Transverse colon (tissue), 4 donors: ENCODE measurements at places on chromosomes 5 and 9. TPM values are rescaled to one million over a fixed set of nuclear protein-coding genes. Genes with fewer than 3 reads are reported as not detected.
A peak's percentile ranks its signal among the peaks of the same experiment; 100 is the strongest.

Gene NCS1
- total RNA-seq, result 34.4 TPM

Gene TAF11L5
- not detected for total RNA-seq

Gene LMX1B
- not detected for total RNA-seq

DNA sequence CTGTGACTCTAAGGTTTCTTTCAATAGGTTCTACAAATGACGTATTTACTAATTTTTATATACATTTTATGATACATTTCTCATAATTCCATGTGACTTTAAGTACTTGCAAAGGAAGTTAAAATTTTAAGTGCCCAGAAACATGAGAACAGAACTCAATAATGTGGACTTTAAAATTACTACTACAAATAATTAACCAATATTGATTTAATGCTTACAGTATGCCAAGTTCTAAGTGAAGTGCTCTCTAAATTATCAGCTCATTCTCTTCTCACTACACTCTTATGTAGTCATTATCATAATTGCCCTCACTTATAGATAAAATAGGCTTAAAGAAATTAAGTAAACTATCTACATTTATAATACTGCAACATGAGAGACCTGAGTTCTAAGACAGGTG, 1690.7 kb upstream of the CDH9 start:
- no peaks in the 10 kb centered on the region for H3K36me3 ChIP-seq
- no peak overlapping the region for H3K27ac ChIP-seq

DNA sequence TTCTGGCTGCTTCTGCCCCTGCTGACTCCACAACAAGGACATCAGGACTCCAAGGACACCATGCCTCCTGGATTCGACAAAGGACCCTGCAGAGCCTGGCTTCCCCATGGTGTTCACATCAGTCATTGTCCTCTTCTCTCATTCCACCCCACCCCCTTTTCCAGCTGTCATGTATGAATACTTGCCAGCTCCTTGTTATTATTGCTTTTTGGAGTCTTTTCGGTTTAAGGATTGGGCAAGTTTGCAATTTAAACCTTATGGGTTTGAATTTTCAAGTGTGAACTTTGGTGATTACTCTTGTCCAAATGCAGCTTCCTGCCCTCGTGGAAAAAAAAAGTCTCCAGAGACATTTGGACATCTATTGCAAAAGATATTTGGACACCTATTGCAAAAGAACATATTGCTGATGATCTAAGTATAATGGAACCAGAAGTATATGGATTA, 14.2 kb upstream of the LVRN start:
- no peaks in the 10 kb centered on the region for H3K27me3 ChIP-seq
- no peak for DNase-seq
- no peak overlapping the region for H3K4me3 ChIP-seq
- no peaks in the 10 kb centered on the region for H3K36me3 ChIP-seq

- H3K27me3 ChIP-seq, result peaks cover 12% of the 10 kb centered on the region
- no peak for DNase-seq
- no peaks in the 10 kb centered on the region for H3K36me3 ChIP-seq
- H3K4me1 ChIP-seq, result no peaks in the 10 kb centered on the region
Observed at GRCh38 chr5:10866913-10867312, 105.9 kb upstream of the DAP start.

- H3K4me1 ChIP-seq, result no peaks in the 10 kb centered on the region
- DNase-seq, result no peak
- no peaks in the 10 kb centered on the region for H3K27me3 ChIP-seq
- H3K36me3 ChIP-seq, result no peaks in the 10 kb centered on the region
- H3K27ac ChIP-seq, result no peak overlapping the region
Observed at GRCh38 chr9:14104496-14104895, 209.4 kb downstream of the NFIB start.

- H3K27ac ChIP-seq, result no peak overlapping the region
- no peaks in the 10 kb centered on the region for H3K27me3 ChIP-seq
- H3K36me3 ChIP-seq, result no peaks in the 10 kb centered on the region
Observed at GRCh38 chr5:149921597-149921996, 23.0 kb downstream of the PDE6A start.

DNA sequence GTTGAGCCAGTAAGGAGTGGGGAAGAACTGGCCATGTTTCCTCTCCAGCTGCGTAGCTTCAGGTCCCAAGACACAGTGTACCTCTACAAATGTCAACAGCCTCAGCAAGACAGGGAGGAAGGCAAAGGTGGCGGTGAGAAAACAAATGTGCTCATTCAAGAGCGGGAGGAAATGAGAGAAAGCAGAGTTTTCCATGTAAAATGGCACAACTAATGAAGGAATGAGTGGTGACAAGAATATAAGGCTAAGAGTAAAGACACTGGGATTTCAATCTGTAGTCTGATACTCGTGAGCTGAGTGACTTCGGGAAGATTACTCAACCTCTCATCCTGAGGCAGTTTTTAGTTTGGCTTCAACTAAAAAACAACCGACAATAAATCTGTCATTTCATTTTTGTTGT, 67.6 kb downstream of the DPYSL3 start:
- DNase-seq, result no peak
- peak overlapping the region; percentile 5 for H3K27ac ChIP-seq
- H3K36me3 ChIP-seq, result no peaks in the 10 kb centered on the region
- no peak overlapping the region for H3K4me3 ChIP-seq
- H3K27me3 ChIP-seq, result no peaks in the 10 kb centered on the region

DNA sequence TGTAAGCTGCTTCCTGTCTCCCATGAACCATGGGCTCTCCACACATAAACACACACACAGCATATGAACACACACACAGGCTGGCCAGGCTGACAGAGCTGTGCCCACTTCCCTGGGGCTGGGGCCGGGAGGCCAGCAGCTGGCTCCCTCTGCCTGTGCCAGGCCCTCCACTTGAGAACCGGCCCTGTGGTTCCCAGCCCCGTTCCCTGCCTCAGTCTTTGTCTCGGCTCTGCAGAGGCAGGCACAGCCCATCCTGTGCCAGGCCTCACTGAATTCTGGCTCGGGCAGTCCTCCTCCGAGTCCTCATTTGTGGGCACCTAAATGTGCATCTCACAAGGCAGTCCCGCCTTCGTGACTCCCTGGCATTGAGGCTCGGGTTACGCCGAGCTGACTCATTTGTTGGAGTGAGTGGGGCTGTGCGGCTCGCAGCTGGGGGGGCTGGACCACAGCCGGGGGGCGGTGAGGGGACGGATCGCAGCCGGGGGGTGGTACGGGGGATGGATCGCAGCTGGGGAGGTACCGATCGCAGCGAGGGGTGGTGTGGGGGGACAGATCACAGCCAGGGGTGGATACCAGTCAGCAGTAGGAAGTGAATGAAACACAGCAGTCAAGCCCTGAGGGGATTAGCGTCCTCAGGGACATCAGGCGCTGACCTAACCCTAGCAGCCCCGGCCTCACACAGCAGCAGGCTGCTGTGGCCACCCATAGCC, 72.3 kb downstream of the PSMB7 start:
- peaks cover 4% of the 10 kb centered on the region for H3K4me1 ChIP-seq
- peaks cover 21% of the 10 kb centered on the region for H3K36me3 ChIP-seq
- peak; percentile 37 for DNase-seq
- H3K27me3 ChIP-seq, result no peaks in the 10 kb centered on the region

DNA sequence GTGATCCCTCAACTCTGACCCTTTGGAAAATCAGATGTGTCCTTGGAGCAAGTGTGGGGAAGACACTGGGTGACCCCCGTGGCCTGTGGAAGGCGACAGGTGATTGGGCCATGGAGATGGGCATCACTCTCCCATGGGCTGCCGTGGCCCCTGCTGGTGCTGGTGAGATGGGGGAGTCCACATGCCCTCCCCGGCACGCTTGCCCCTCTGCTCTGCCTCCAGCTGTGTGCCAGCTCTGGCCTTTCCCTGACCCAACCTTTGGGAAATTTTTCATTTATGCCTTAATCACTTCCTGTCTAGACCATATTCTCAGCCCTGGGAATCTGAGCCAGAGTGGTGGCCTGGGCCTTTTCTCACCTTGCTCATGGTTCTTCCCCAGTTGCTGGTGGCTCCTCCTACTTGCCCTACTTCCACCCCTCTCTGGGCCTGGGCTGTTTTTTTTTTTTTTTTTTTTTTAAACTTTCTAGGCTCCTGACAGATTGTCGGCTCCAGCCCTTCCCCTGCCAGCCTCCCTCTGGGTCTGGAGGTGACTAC, 56.6 kb downstream of the RGS3 start:
- peak overlapping the region; percentile 87 for H3K27ac ChIP-seq
- peak; percentile 64 for DNase-seq
- H3K4me1 ChIP-seq, result peaks cover 100% of the 10 kb centered on the region
- H3K4me3 ChIP-seq, result no peak overlapping the region
- H3K36me3 ChIP-seq, result no peaks in the 10 kb centered on the region
- H3K27me3 ChIP-seq, result no peaks in the 10 kb centered on the region
